Spleen (tissue), 13 donors: ENCODE measurements at places on chromosomes 7 and 10. TPM values are rescaled to one million over a fixed set of nuclear protein-coding genes. Genes with fewer than 3 reads are reported as not detected.

GRCh38 chr10:103499881-103500280 is 6.4 kb downstream of the NEURL1 start:
- peak; percentile 23 for DNase-seq

The AS3MT gene
- total RNA-seq, result 10.4 TPM

The WNT2 gene
- total RNA-seq, result 4.4 TPM

DNA sequence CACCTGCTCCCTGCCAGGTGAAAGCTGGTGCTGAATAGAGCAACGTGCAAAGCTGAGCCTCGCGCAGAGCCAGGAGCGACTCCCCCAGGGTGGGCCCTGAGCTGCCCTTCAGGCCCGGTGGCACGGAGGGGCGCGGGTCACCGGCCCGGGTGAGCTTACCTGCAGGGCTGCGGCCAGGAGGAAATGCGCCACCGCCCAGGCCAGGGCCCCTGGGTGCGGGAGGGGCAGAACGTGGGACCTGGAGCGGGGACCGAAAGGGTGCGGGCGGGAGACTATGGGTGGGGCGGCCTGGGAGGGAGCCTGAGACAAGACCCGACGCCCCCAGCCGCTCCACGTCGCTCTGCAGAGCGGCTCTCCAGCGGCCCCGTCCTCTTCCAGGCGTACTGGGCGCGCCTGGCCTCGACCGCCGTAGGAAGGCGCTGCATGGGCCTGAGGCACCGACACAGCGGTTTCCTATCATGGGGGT is 122.1 kb downstream of the BTAF1 start:
- DNase-seq, result no peak

DNA sequence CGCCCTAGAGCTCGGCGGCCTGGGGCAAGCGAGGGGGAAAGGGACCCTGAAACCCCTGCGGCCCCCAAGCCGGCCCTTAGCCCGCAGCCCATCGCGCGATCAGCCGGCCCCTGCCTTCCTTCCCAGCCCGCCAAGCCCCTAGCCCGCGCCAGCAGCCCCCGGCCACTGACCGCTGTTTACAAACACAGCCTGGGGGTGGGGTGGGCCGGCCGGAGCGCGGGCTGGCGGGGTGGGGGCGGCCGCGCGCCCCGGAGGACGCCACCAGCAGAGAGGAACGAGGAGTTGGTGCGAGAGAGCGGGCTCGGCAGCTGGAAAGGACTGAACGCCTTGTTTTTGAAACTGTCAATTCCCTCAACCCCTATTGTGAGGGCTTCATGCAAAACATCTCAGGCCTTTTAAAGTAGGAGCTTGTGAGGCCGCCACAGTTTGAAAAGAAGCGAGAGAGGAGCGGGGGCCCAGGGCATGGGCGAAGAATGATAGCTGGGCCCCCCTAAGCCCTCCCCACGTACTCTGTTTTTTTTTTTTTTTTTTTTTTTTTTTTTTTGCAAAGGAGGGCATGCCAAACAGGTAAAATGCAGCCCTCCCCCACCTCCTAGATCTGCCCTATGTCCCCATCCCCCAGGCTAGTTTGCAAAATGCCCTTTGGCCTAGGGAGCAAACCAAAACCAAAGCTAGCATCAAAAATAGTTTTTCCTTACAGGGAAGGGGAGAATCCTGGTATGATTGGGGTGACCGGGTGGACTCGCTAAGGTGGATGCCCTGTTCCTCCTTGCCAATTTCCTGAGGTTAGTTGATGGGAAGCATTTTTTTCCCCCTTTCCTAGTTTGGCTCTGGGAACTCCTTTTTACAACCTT is 15.0 kb downstream of the SKIDA1 start:
- DNase-seq, result no peak

DNA sequence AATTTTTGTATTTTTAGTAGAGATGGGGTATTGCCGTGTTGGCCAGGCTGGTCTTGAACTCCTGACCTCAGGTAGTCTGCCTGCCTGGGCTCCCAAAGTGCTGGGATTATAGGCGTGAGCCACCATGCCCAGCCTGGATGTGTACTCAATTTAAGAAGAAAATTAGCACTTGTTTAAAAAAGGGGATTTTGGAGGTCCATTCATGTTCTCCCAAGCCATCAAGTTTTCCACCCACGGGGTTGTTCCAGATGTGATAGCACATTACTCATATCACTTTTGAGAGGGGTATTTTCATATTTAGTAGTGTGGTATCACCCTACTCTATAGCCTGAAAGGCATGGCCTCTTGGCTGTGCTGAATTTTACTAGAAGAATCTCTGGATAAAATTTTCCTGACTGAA is 10.5 kb upstream of the SLC26A3 start:
- no peak for DNase-seq

GRCh38 chr7:106476751-106477150 is 184.2 kb downstream of the CCDC71L start:
- DNase-seq, result no peak
